ENCODE measurements at places on chromosomes 16 and 17. TPM values are rescaled to one million over a fixed set of nuclear protein-coding genes. Genes with fewer than 3 reads are reported as not detected.

DNA sequence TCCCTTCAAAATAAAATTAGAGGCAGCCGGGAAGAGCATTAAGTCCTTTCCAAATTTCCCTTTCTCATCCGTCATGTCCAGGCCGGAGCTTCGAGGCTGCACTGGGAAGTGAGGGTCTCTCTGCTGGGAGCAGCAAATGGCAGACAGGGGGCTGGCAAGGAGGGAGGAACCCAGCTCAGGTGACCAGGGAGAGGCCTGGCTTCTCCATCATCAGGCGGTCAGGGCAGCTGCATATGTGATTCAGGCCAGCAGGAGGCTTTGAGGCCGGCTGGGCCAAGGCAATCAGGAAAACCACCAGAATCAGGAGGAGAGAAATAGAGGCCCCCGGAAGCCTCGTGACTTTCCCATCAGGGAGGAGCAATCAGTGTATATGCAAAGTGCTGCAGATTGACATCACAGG lies 85.0 kb upstream of the RPL38 start:
- DNase-seq, result no peak

The C16orf89 gene
- total RNA-seq, result not detected

The CD300C gene
- 1.2 TPM for total RNA-seq

The AIPL1 gene
- not detected for total RNA-seq

The C1QL1 gene
- total RNA-seq, result not detected

DNA sequence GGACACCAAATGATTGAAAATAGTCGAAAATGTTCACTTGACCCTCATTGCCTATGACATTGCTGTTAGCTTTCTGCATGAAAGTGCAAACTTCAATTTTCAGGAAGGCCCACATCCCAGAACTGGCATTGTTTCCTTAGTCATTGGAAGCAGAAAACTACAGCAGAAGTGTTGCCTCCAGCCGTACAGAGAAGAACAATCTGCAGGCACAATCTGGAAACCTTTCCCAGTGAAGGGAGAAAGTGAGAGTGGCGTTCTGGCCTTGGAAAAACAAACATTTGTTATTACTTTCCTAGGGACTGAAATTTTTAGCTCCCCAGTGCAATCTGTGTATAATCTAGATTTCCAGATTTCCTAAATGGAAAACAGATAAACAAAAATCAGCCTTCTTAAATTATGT lies 529.5 kb upstream of the RBFOX1 start:
- DNase-seq, result no peak

GRCh38 chr17:4007346-4008081 lies 43.3 kb upstream of the ATP2A3 start:
- no peak for DNase-seq

The RCVRN gene
- total RNA-seq, result not detected

DNA sequence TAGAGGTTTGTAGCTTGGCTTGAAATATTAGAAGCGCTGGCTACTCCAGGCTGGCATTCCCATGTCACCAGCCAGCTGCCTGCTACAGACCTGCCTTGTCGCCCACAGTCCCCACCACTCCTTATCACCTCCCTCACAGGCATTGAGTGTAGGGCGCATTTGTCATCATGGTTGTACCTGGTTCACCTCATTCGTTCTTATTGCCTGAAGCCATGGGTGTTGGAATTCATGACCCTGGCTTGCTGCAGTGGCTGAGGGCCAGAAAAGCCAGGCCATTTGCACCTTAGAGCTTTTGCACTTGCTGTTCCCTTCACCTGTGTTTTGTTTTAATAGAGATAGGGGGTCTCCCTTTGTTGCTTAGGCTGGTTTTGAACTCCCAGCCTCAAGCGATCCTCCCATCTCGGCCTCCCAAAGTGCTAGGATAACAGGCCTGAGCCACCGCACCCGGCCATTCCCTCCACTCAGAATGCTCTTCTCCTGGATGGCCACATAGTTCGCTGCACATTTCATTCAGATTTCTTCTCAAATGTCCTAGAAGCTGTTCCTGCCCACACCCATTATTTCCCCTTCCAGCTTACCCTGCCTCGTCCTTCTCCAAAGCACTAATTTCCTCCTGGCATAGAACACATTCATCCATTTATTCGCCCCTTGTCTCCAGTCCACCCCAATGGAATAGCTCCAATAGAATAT lies 97.6 kb downstream of the C16orf78 start:
- DNase-seq, result no peak

DNA sequence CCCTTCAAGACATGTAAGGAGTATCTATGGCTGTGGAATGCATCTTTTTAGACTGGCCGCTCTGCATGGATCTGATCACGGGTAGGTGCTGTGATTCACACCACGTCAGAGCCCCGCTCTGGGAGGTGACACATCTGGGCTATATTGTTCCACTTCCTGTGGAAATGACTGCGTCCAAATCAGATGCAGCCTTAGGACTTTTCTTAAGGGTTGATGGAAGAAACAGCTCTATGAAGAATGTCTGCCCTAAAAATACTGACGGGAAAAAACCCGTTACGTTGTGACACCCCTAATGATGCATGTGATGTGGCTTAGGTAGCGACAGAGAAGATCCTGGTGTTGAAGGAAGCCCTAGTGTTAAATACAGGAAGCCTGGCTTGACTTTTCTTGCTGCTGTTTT lies 12.2 kb downstream of the BANP start:
- DNase-seq, result no peak

GRCh38 chr17:17062356-17062755 lies 20.1 kb downstream of the MPRIP start:
- DNase-seq, result no peak

DNA sequence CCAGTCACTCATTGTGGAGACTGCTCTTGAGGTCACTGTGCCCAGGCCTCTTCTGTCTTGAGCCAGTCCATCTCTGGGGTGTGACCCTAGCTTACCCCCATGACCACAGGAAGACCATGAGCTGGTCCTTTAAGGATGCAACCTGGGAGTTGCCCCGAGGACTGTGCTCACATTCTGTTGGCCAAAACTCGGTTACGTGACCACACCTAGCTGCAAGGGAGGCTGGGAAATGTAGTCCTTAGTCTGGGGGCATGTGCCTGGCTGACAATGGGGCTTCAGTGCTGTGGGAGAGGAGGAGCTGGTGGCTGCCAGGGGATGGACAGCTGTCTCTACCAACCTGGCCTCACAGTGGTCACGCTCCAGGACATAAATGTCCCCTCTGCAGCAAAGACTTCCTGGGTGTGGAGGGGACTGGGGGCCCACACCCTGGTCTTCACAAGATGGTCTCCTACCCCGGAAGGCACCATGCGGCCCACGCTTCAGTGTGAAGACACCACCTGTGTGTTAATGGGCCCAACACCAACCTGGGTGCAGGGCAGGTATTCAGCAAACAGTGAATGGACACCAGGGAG lies 55.4 kb downstream of the JPH3 start:
- no peak for DNase-seq

The NR1D1 gene
- total RNA-seq, result 145 TPM

GRCh38 chr17:45087504-45087975 lies 26.4 kb downstream of the NMT1 start:
- DNase-seq, result no peak
